ENCODE measurements at places on chromosomes 13 and 19.

GRCh38 chr19:10452726-10453618, 32.6 kb downstream of the PDE4A start:
- DNase-seq = no peak

- no peak for DNase-seq
Measured at GRCh38 chr13:27018882-27019281, 152.7 kb downstream of the USP12 start.

GRCh38 chr13:25179011-25179410, 6.9 kb upstream of the AMER2 start:
- no peak for DNase-seq

GRCh38 chr13:112808377-112809140, 118.7 kb downstream of the ATP11A start:
- DNase-seq = no peak

DNA sequence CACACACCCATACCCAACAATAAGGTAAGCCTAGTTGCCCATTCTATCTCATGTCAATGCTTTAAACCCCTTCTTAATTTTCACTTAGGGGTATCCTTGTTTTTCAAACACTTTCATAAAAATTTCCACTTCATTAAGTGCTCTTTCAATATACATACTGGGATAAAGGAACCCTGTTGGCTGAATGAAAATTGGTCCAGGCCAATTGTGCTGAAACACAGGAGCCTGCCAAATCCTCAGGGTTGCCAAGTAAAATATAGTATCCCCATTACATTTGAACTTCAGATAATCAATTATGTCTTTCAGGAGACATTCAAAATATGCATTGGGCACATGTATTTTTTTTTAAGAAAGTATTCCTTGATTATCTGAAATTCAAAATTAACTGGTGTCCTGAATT, 1131.1 kb downstream of the SLITRK1 start:
- DNase-seq = no peak

GRCh38 chr13:106958621-106959048, 390.7 kb upstream of the ARGLU1 start:
- DNase-seq = no peak

Measured in RCC 7860 (cell line).